ENCODE measurements at places on chromosomes 11 and 22. TPM values are rescaled to one million over a fixed set of nuclear protein-coding genes. Genes with fewer than 3 reads are reported as not detected.

DNA sequence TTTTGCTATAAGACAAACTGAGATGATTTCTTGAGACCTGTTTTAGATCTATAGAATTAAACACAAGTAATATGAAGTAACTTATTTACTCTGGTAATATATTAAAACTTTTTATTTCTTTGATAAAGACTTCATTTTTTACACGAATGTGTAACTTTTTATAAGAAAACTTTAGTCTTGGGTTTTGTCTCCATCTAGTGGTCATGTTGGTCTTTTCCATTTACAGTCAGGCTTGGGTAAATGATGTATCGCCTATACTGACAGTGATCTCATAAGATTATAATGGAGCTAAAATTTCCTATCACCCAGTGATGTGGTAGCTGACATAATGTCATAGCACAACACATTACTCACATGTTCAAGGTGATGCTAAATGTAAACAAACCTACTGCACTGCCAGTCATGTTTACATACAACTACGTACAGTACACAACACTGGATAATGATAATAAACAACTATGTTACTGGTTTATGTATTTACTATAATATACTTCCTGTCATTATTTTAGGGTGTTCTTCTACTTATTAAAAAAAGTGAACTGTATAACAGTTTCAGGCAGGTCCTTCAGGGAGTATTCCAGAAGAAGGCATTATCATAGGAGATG lies 7.5 kb upstream of the C11orf97 start:
- DNase-seq, result no peak

GRCh38 chr22:39405346-39406085 lies 5.9 kb downstream of the TAB1 start:
- DNase-seq, result peak; percentile 47

- DNase-seq, result no peak
These were observed 75.9 kb upstream of the LMO1 start for GRCh38 chr11:8339592-8340022.

DNA sequence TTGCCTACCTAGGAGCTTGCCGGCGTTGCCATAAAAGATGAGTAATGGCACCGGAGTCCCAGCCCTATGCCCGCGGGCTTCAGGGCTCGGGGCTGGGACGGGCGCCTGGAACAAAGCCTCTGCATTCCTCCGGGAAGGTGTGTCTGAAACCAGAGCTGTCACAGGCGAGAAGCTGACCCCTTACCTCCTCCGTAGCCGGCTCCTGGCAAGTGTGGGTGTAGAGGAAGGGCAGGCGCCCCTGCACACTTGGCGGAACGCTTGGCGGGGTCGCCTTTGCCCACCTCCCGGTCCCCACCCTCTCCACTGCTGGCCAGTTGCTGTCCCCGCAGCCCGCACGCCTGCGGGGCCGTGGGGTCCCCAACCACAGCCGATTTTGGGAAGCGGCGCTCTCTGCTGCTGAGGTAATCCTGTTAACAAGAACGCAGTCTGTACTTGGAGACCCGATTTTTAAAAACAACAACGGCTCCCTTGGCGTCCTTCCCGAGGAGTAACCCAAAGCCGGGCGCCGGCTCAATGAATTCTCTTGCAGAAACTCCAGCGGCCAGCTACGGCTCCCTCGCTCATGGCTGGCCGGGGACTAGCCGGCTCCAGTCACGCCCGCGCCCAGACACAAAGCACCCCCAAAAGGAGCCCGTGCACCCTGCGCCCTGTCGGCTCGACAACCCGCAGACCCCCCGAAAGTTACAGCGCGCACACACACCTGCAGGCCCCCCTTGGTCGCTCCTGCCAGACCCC lies 89.2 kb downstream of the PLEKHA7 start:
- DNase-seq, result peak; percentile 89

TNNI2 gene
- not detected for total RNA-seq

All from mucosa of descending colon (tissue), 3 donors.